Osteocyte (in vitro differentiated cells): ENCODE measurements at places on chromosomes 11 and 22. TPM values are rescaled to one million over a fixed set of nuclear protein-coding genes. Genes with fewer than 3 reads are reported as not detected.

The HBG1 gene
- total RNA-seq: not detected in 2 replicates

The TREH gene
- not detected in 2 replicates for total RNA-seq

The VSIG10L2 gene
- total RNA-seq: not detected in 2 replicates

DNA sequence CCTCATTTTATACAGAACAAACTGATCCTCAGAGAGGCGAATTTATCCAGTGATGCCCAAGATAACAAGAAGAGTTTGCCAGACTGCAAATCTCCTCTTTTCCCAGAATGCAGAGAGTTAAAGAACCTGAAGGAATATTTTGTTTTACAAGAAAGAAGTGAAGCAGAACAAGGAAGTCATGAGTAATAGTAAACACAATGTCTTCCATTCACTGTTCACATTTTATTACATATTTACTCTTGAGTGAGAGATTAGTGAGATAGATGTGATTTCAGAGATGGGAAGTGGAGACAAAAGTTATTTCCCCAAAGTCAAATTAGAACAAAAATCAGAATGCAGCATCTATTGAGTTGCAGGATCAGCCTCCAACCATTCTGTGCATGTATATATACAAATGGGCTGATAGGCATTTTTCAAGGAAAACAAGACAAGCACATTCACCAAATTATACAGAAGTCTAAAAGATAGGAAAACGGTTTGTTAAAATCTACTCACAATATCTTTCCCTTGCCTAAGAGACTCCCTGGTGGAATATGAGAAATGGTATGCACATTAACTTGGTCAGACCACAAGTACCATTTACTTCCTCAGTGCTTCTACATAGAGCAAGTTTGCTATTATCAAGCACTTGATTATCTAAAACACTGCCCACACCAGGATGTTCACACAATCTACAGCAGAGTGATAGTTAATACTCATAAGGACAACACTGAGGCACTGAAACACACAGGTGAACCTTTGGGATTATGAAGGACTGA, 12.0 kb downstream of the GUCY1A2 start:
- DNase-seq: no peak

- no peak for DNase-seq
Observed at GRCh38 chr11:46491661-46492330, 100.2 kb upstream of the CHRM4 start.

DNA sequence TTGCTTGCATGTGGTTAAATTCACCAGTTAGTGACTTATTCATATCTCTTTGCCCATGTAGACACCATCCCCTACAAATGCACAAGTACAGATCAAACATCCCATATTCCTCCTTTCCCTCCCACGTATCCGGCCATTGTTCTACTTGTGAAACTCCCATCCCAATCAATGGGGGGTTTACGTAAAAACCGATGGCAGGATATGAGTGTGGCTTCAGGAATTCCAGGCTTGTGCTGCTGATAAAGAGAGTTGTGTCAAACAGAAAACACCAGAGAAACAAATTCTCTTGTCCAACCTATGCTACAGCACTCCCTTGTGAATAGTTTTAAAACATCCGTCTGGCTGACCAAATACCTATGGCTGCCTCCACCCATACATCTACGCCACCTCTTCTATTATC, 15.5 kb downstream of the FLI1 start:
- DNase-seq: no peak

DNA sequence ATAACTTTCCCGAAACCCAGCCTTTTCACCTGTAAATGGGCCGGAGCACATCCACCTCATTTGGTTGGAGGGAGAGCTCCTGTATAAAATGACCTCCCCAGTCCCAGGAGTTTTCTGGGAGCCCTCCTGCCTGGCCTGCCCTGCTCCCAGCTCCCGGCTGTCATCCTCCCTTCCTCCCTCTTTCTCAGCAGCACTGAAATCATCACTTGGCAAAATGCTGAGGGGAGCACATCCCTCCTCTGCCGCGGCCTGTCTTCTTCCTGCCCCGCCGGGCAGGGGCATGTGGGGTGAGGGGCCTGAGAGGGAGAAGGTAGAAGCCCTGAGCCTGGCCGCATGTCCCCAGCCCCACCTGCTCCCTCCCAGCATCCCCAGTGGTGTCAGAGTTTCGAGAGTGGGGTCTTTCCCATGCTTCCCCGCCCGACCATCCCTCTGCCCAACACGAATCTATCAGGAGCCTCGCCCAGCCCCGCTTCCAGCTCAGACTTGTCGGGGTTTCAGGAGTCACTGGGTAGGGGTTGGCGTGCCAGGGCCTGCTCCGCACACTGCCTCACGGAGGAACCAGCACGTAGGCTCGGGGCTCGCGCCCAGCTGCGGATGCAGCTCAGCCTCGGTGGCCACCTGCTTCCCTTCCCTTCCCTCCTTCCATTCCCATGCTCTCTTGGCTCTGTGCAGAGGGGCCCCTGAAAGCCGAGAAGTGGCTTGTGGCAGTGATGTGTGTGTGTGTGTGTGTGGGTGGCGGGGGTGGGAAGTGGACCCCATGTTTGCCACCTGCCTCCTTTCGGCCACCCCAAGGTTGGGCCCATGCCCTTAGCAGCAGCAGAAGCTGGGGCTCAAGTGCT, 37.1 kb downstream of the NECTIN1 start:
- DNase-seq: no peak
